Activated CD4-positive, alpha-beta T cell treated with anti-CD3 and anti-CD28 coated beads for 1 hour (primary cell): ENCODE measurements at places on chromosomes 5 and 9.

GRCh38 chr9:76835571-76836283 is 70.2 kb downstream of the PRUNE2 start:
- no peak for DNase-seq

DNA sequence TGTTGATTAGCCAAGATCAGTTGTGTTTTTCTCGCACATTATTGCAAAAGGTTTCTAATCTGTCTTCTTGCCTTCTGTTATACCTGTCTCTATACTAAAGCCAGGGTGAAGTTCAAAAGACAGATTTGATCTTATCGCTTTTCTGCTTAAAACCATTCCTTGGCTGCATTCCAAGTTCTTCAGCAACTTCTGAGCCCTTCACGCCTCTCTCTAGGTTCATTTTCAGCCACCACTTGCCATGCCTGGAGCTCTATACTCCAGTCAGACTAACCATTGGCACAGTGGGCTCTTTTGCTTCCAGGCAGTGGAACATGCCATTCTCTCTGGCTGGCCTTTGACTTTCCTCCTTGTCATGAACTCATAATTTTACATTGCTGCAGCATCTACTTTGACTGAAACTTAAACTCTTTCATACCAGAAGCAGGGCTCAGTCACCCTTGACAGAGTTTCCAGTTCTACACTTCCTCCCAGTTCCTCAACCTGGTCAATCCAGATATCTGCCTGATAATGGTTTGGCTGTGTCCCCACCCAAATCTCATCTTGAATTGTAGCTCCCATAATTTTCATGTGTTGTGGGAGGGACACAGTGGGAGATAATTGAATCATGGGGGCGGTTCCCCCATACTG is 114.4 kb downstream of the SLC12A2 start:
- no peak for DNase-seq

GRCh38 chr5:14481349-14481748 is 100.2 kb upstream of the OTULINL start:
- DNase-seq: no peak

- DNase-seq: no peak
These were observed 383.6 kb downstream of the CCDC171 start for GRCh38 chr9:15936306-15936921.

GRCh38 chr9:130606887-130607600 is 27.7 kb downstream of the FUBP3 start:
- DNase-seq: no peak

DNA sequence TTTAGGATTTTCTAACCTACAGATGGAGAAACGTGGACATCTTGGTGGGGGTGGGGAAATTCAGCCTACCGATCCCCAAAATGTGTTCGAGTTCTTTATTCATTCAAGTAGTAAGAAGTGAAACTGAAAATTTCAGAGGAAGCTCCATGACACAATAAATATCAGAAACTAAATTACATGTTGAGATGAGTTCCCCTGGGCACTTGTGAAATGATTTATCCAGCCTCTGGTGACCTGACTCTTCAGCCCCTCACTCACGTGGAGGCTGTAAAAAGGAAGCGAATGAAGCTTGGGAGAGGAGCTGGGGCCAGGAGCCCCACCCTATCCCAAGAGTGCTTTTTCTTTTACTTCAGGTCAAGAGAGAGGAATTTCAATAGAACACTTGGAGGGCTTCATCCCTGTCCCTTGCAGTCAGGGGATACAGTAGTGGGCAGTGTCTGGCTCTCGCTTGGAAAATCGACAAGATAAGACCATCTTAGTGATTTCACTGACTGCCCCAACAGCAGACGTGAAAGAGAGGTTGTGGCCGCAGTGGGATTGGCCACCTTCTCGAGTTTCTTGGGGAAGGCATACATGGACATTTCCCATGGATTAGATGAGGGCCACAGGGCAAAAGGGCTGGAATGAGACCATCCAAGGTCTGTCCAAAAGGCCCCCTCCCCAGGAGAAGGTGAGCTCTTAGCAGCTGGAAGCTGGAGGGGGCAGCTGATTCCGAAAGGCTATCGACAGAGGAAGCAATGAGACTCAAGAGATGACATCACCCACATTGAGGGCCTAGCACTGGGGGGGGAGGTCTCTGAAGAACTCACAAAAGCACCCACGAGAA is 76.8 kb upstream of the SH3PXD2B start:
- DNase-seq: no peak

GRCh38 chr5:5326115-5326758 is 96.2 kb upstream of the ICE1 start:
- no peak for DNase-seq
